ENCODE measurements at places on chromosomes 12 and 14.
A peak's percentile ranks its signal among the peaks of the same experiment; 100 is the strongest.

- DNase-seq: peak; percentile 75
Measured at GRCh38 chr12:91361864-91362263, 179.2 kb upstream of the DCN start.

DNA sequence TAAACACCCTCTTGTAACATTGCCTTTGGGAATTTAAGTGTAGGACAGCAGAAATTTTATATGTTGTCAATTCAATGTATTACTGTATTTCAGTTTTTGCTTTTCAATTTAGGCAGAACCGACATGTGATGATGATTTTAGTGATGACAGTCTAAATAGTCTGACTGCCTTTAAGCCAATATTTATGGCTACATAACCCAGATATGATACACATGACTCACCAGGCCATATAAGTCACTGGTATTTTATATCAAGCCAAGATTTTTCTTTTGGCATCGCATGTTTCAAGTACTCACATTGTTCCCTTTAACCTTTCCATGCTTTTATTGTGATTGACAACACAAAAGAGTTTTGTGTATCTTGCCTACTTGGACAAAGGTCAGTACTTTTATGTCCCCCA lies 13.6 kb upstream of the PPM1A start:
- no peak for DNase-seq

DNA sequence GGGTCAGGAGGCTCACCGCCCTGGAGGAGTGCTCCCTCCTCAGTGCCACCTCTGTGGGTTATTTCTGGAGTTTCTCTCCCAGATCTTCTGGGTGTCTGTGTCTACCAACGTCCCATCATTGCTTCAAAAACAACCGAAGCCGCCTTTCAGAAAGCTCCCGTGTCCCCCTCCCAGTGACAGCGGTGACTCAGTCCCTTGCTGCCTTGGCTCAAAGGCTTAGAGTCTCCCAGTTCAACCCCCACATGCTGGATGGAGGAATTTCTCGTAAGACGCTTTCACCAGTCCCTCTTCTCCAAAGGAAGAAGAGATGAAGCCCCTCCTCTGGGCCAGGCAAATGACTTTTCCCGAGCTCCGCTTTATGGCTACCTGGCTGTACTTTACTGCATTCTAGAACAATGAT lies 146.6 kb downstream of the RBM19 start:
- DNase-seq: no peak

GRCh38 chr12:105864316-105864715 lies 274.4 kb downstream of the NUAK1 start:
- DNase-seq: no peak

GRCh38 chr14:24130380-24130716 lies at the start of gene FITM1:
Gene FITM1 (plus strand): TSS chr14:24130659. CDS start chr14:24131564, 905 bp downstream.
- DNase-seq: no peak

- no peak for DNase-seq
Measured at GRCh38 chr12:24469089-24469488, 479.8 kb downstream of the BCAT1 start.

- DNase-seq: no peak
Measured at GRCh38 chr12:4482936-4483335, 37.3 kb upstream of the FGF6 start.

DNA sequence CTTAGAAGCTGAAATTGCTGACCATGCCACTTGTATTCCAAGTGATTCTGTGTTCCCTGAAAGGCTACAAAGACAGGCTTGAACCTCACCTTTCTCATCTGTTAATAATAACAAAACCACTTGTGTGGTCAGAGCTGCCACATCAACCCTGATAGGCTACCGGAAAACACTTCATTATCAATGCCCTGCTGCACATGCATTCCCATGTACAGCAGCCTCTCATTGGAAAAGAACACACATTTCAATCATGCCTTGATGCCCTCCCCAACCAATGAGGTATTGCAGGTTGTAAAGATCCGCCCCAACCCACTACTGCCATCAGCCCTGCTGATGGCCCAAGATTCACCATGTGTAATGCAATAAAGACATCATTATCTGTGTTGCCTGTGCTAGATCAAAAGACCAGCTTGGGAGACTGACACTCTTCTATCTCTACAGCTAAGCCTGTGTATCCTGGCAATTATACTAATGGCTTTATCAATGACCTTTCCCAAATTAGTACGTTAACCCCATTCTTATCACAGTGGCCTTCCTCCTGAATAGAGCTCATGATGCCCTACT lies 2.8 kb downstream of the GPR19 start:
- DNase-seq: no peak

DNA sequence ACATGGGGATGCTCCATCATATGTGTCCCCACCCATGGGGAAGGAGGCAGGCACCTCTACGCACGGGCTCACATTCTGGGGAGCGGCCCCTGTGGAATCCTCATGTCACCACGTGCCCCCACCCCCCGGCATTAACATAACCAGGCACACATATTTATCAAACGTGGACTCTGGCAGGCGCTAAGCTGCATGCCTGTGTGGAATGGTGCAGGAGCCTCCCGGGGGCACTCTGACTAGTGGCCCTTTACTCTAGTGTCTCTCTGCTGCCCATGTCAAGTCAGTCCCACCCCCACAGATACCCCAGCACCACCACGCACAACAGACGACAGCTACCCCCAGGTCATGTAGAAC lies 66.1 kb downstream of the CCDC88C start:
- no peak for DNase-seq

- peak; percentile 29 for DNase-seq
Measured at GRCh38 chr14:69855180-69855832, 23.9 kb upstream of the SMOC1 start.

DNA sequence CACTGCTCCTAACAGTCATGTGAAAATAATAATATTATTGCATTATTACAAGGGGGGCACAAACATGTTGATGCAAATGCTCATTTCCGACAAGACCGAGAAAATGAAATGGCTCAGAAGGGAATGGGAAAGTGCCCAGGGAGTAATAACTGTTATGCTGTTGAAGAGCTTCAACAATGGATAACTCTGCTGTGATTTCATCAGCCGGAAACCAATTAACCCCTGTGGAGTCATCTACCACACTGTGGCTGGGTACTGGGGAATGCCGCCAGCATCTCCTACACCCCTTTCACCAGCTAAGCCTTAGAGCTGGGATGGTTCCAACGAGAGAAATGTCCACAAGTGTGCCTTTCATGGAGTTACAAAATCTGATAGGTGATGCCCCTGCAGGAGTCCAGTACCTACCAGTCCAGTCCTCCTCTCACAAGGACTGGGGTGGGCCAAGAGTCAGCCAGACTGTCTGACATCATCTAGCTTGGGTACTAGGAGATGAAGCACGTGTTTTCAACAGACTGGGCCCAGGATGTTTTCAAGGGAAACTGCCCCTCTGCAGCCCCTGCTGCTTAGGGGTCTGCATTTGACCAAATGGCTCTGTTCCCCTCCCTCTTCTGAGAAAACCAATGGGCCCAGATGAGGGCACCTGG lies 509.3 kb upstream of the CCDC196 start:
- DNase-seq: peak; percentile 3

DNA sequence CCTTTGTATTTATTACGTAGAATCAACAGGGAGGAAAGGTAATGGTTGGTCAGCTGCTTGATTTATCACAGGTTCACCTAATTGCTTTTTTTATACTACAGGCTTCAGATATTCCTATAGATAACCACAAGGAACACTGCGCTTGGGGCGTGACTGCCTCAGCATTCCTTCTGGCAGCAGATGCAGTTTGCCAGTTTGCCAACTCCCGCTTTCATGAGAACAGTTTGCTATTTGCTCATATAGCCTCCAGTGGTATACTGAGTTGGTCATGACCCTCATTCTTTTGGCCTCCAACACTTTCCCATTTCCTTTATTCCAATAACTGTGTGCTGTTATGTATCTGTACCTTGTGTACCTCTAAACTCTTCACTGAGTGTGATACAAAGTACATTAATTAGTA lies 38.6 kb upstream of the ACSM4 start:
- no peak for DNase-seq

DNA sequence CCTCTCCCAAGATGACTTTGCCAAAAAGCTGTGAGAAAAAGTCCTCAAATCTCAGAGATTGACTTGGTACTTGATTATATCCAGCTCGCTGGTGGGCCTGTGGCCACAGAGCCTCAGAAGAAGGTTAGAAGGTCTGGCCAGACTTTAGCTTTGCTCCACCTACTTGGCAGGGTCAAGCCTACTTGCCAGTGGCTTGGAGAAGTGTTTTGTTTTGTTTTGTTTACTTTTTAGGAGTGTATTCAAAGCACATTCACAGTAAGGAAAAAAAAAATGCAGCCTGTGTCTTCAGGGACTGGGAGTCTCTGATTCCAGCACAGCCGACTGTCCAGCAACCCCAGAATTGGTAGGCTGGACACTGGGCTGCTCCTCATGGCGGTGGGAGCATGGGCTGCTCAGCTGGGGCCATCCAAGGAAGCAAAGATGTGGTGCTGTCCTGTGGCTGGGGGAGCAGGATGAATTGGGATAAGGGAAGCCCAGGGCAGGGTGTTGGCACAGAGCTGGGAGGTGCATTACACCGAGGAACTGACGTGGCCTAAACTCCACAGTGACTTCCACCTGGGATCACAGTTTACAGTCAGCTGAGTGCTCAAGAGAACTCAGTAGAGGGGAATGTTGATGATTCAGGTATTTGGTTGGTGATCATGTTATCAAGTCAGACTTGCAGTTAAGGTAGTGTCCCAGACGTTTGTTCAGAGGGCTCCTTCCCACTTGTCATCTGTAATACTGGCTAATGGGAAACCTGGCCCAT lies 73.5 kb downstream of the PPP2R5C start:
- DNase-seq: peak; percentile 24
